ENCODE measurements at places on chromosomes 2 and 18.

GRCh38 chr2:47256416-47257087, 101.4 kb upstream of the STPG4 start:
- DNase-seq: no peak

DNA sequence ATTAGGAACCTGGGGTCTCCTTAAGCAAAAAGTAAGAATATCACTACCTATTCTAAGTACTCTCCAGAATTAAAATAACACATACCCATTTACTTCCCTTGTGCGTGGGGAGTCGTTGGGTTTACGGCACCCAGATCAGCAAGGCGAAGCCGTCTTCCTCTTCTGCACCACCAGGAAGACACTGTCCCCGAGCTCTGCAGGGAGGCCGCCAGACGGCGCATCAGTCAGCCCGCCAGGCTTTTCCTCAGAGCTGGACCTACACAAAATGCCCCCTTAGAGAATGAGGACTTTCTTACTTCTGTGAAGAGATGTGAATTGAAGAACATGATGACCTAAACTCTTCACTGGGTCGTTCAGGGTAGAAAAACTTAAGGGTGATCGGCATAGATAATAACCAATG, 526.5 kb downstream of the GALR1 start:
- no peak for DNase-seq

- DNase-seq: no peak
These were observed 148.0 kb downstream of the HDAC4 start for GRCh38 chr2:239252801-239253200.

DNA sequence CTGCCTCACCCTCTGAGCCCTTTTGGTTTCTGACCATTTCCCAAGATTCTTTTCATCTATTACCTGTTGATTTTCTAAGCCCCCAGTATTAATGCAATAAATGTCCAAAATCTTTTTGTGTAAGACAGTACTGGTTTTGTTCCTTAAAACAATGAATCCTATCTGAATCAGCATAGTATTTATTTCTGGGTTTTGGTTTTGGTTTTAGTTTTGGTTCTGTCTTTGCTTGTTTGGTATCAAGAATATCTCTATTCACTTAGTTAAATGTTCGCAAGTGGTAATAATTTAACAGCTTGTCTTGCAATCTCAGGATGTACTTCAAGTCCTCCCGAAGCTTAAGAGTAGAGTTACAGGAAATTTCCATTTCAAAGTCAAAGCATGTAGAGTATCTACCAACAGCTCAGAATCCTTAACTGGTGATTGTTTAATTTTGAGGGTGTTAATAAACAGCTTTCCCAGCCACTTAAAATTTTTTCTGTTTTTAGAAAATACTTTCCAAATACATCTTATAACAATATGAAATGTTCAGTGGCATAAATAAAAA, 67.7 kb upstream of the NEDD4L start:
- no peak for DNase-seq

GRCh38 chr18:8982416-8983183, 119.9 kb upstream of the NDUFV2 start:
- DNase-seq: no peak

GRCh38 chr18:24488824-24489493, 28.5 kb downstream of the HRH4 start:
- peak; percentile 13 for DNase-seq

DNA sequence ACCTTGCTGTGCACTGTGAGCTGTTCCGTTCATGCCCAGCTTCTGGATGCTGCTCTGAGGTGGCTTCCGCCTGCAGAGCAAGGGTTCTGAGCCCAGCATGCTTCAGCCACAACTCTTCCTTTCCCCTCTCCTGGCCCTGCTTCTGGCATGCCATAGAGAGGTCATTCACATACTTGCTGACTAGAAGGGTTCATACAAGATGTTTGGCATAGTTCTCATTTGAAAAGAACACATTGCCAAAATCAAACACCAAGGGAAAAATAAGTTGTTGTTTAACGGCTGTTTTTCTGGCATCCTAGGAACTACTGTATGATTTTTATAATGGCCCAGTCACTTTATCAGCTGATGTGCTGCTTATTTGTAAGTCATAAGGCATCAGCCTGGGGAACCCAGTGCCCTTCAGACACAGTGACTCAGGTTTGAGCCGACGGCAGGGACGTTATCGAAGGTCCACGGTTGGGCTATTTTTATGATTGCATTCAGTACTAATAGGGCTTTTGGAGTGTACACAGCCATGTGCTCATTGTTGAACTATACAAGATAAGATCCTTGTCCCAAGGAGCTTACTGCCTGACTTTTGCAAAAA, 53.9 kb upstream of the CTAGE1 start:
- no peak for DNase-seq

- no peak for DNase-seq
These were observed 24.6 kb upstream of the TLK1 start for GRCh38 chr2:171185165-171185818.

DNA sequence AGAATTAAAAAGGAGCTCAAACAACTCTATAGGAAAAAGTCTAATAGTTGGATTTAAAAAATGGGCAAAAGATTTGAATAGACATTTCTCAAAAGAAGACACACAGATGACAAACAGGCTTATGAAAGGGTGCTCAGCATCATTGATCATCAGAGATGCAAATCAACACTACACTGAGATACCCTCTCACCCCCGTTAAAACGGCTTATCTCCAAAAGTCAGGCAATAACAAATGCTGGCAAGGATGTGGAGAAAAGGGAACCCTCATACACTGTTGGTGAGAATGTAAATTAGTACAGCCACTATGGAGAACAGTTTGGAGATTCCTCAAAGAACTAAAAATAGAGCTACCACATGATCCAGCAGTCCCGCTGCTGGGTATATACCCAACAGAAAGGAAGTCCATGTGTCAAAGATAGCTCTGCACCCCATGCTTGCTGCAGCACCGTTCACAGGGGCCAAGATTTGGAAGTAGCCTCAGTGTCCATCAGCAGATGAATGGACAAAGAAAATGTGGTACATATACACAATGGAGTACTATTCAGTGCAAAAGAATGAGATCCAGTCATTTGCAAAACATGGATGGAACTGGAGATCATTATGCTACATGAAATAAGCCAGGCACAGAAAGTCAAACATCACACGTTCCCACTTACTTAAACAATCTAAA, 46.7 kb upstream of the B3GNT7 start:
- DNase-seq: no peak

All from stimulated activated CD4-positive, alpha-beta T cell treated with anti-CD3 and anti-CD28 coated beads, Interleukin-4, amount 100 ng/mL, for 24 hours (primary cell).